Foreskin keratinocyte (primary cell): ENCODE measurements at places on chromosomes 6 and 20. TPM values are rescaled to one million over a fixed set of nuclear protein-coding genes. Genes with fewer than 3 reads are reported as not detected.
A peak's percentile ranks its signal among the peaks of the same experiment; 100 is the strongest.

DNA sequence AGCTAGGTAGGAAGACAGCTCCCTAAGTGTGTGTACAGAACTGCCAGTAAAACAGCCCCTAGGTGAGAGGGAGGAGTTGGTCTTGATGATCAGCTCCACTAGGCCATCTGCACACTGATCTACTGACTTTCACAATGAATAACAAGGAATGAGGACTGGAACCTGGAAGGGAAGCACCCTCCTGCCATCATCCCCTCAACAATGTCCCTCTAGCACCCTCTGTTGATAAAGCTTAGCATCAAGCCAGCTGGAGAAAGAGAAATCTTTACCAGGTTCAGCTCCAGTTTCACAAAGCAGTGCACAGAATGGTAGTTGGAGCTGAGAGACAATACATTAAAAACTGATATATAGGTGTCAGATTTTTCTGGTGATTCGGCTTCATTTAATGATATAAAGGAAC lies 57.2 kb upstream of the IRAK1BP1 start:
- DNase-seq, result peak; percentile 87

Gene SLC17A9
- 0.25 and 0.34 TPM in 2 replicates for total RNA-seq

Gene ESR1
- 1.1 and 1.3 TPM in 2 replicates for total RNA-seq

Gene C6orf163
- 0.78 and 0.92 TPM in 2 replicates for total RNA-seq

Gene LTB
- total RNA-seq, result 0.92 and 1.4 TPM in 2 replicates

- no peak for DNase-seq
Measured at GRCh38 chr6:68559070-68559469, 76.0 kb upstream of the ADGRB3 start.

GRCh38 chr6:81401970-81402690 lies 350.4 kb downstream of the TENT5A start:
- no peak for DNase-seq
